Activated naive CD4-positive, alpha-beta T cell treated with anti-CD3 and anti-CD28 coated beads, Interleukin-2, amount 50 U/mL, for 72 hours (primary cell): ENCODE measurements at places on chromosomes 6 and 20. TPM values are rescaled to one million over a fixed set of nuclear protein-coding genes. Genes with fewer than 3 reads are reported as not detected.

DNA sequence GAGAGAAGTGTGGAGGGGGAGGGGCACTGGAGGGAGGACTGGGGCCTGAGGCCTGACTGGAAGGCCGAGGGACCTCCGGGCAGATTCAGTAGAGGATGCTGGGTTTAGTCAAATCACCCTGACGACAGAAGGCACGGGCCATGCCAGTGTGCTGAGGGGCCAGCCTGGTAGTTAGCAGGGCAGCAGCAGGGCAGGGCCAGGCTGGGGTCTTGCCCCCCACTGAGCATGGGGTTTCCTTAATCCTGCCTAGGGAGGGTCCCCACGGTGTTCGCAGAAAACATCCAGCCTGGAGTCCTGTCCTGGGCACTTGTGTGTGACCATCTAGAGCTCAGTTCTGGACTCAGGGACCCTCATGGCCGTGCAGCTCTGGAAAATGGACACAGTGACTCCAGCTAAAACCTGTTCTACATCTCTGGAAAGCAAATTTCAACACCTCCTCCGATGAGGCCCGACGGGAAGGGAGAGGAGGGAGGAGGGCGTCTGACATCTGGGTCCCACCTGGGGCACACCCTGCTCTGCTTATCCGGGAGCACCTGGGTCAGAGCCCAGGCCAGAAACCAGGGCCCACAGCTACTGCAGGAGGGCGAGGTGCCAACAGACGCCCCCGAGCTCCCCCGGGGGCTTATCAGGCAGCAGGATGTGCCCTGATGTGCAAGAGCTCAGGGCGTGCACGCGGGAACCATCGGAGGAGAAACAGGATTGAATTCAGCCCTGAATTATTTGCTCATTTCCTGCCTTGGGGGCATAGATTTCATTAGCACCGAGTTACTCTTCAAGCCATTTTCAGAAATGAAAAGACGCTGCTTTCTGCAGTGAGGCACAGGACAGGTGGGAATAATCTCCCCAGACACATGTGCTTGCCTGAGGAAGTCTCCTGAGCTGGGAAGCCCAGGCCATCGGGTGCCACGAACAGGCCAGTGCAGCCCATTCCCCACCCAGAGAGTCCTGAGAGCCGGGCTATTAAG is 78.0 kb upstream of the MPC1 start:
- DNase-seq: no peak

DNA sequence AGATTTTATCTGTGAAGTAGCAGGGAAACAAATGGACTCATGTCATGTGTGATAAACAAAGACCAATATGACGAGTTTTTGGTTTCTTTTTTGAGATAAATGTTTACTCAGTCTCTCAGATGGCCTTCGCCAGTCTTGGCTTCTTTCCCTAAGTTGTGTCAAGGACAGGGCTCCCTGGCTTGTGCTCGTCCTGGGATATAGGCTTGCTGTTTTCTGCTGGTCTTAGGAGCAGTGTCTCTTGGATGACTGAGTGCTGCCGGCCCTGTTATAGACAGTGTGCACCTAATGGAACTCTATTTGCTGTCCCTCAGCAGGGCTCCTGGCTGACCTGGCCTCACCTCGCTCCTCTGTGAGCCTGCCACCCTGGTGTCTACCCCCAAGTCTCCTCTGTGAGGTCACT is 324.1 kb upstream of the SYNCRIP start:
- DNase-seq: no peak

- DNase-seq: no peak
Measured at GRCh38 chr20:13755809-13756208, 28.9 kb downstream of the ESF1 start.

DNA sequence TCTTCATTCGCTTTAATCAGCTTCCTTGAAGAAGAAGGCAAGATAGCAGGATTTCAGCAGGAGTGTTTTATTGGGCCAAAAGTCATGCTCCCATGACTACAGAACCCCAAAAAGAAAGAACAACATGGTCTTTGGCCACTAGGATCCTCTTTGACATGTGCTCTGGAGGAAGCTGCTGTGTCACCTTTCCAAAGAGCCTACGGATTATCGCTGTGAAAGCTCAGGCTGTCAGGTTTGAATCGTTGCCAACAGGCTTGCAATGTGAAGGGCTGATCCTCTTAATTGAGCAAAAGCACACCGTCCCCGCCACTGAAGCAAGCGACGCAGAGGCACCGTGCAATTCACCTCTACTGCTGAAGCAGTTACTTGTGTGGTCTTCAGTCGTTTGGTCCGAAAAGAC is 29.0 kb downstream of the MYLIP start:
- DNase-seq: no peak

DNA sequence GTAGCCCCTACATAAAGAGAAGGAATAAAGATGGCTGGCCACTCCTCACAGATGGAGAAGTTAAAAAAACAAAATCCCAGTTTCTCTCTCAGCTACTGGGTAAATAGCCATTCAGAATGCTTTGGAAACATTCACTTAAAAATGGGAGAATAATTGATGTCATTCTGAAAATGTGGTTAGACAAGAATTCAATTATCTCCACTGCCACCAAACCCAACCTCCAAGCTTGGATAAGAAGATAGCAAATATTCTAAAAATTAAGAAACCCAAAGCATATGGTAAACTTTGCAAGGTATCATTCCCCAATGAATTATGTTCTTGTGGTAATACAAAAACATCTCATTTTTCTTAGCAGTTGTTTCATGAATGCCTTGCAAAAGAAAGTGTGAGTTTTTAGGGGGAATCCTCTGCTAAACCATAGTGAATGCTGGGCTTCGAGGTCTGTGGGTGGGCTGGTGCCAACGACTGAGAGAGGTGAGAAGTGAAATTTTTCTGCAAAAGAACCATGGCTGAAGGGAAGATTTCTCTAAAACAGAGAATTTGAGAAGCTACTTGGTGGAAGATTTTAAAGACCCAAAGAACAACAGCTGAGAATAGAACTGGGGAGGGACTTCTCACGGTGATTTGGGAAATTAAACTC is 497.9 kb upstream of the JARID2 start:
- no peak for DNase-seq

The TMEM14B gene
- 104 TPM for total RNA-seq

The CRISP2 gene
- not detected for total RNA-seq
